ENCODE measurements at places on chromosomes 13 and 19.

GRCh38 chr19:30350692-30351663 lies 21.2 kb upstream of the ZNF536 start:
- no peak for DNase-seq

DNA sequence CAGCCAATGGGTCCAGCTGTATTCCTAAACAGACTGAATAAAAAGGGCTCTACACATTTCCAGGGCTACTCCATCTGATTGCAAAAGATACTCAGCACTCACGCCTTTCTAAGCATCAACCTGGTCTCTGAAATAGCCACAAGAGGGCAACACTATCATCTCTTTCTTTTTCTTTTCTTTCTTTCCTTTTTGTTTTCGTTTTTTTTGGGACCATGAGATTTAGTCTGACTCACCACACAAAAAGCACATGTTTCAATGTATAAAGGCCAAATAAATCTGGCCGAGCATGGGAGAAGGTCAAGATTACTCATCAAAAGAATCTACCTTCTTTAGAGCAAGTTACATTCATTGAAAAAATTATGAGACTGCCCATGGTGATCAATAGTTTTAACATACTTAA lies 805.6 kb upstream of the ARGLU1 start:
- DNase-seq = peak; percentile 52

DNA sequence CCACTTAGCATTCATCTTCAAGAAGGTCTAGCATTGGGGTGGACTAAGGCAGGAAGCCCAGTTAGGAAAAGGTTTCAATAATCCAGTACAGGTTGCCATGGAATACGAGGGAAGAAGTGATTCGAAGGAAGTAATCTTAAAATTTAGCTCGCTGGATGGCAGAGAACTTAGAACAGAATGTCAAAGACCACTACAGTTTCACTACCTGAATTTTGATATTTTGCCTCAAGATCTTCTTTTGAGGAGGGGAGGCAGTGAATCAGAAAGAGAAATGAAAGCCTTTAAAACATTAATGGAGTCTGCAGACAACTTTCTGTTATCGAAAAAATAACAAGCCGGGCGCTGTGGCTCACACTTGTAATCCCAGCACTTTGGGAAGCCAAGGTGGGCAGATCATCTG lies 7.0 kb upstream of the RAB8A start:
- no peak for DNase-seq

DNA sequence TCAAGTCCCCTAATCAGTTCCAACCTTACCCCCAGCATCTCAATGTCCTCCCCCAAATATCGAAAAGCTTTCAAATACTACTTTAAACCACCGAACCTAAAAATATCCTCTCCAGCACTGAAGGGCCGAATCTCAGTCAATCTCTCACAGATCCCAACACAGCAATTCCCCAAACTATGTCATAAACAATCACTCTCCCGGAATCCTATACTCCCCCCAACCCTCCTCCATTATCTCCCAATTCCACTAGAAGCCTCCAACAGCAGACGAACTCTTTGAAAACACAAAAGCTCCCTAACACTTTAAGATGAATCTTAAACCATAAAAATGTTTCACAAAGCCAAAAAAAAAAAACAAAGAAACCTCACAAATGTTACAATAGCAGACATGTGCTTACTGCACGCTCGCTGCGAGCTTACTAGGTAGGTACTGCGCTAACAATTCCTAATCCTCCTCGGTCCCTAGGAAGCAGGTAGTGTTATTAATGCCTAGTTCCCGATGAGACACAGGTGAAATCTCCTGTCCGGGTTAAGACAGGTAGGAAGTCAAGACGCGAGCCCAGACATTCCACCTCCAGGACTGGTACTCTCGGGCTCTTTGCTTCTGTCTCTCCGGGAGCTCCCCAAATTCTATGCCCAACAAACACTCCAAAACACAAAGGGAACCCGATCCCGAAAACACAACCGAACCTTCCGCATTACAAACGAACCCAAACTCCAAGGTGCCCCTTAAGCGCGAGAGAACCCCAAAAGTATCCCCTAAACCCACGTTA lies 14.2 kb downstream of the FBXO46 start:
- DNase-seq = peak; percentile 21

- peak; percentile 83 for DNase-seq
Measured at GRCh38 chr13:30119476-30119875, 187.9 kb downstream of the KATNAL1 start.

GRCh38 chr19:55486971-55487923 lies 989 bp upstream of the SSC5D start:
- DNase-seq = peak; percentile 89

DNA sequence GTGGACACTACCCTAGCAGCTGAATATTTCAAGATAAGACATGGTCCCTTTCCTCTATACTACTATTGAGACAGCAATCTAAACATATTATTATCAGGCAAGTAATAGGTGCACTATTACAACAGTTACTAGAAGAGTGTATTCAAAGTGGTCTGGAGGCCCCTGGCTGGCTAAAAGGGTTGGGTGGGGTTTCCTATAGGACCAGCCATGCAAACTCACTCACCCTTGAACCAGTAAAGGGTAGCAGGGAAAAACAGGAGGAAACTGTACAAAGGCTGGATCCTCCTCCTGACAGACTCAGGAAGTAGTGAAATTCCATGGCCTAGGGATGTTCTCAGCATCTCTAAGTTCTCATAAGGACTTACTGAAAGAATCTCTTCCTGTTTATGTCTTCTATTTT lies 7.7 kb downstream of the SMAD9 start:
- DNase-seq = no peak

DNA sequence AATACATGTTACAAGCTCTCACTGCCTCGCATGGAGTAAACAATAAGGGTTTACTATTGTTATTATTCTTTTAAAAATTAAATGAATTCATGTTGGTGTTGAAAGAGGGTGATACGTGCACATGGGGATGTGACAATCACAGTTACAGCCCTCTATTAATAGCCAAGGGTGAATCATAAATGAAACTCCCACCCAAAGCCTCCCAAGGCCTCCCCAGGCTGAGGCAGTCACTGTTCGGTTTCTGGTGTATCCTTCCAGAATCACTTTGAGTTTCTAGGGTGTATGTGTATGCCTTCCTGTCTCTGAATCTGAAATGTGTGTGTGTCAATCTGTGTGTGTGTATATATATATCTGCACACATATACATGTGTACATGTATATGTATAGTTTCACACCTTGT lies 73.4 kb downstream of the AKAP11 start:
- no peak for DNase-seq

GRCh38 chr13:23771552-23771951 lies 117.6 kb downstream of the MIPEP start:
- no peak for DNase-seq

All from ELR (cell line).